GM12865 (cell line): ENCODE measurements at places on chromosomes 6 and 20.

- DNase-seq: peak; percentile 49
Observed at GRCh38 chr20:20690676-20691476, 21.6 kb downstream of the RALGAPA2 start.

DNA sequence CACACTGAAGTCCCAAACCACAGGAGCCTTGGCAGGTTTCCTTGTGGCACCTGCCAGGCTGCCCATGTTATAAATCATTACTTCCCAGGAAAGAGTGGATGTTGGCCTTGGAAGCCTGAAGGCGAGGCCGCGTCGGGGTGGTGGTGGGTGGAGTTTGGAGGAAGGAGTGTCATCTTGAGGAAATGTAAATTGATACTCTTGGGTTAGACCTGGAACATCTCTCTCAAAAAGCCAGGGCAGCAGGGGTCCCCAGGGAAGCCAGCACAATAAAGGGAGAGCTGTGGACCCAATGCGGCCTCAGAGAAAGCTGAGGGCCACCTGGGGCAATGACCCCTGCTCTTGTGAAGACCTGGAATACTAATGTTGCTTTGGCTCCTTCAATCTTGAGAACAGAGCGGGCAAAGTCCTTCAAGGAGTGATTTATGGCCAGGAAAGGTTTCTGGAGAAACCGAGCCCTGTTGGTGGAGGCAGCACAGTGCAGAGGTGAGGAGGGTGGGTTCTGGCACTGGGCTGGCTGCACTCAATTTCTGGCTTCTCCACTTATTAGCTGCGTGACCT, 26.3 kb upstream of the TRAF3IP2 start:
- no peak for DNase-seq

DNA sequence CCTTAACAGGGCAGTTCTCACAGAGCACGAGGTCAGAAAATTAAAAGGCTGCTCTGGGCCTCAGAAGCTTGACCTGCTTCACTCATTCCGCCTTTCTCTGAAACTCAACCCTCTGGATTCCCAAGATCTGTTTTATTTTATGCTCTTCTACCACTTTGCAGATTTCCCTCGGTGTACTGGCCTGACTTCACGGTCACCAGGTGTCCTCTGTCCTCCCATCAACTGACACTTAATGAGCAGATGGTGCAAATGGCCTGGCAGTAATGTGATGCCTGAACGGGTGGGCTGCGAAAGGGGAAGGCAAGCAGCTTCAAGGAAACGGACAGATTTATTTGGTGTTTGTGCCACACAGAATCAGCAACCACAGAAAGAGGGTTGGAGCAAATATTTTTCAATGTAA, 169.7 kb upstream of the TFAP2D start:
- no peak for DNase-seq

GRCh38 chr20:3866464-3866863, 19.8 kb downstream of the MAVS start:
- DNase-seq: no peak

DNA sequence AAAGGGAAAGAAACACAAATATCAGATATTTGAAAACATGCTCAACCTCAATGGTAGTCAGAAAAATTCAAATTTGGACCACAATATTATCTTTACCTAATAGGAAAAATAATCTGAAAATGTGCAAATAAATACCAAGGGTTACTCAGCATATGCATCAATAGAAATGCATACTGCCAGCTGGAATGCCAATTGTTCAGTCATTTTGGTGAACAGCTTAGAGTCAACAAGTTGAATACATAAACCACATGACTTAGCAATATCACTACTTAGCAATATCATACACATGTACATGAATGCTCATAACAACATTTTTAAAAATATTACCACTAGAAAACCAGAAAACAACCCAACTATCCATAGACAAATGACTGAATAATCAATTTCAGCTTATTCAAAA, 212.7 kb downstream of the PTPRK start:
- DNase-seq: no peak

DNA sequence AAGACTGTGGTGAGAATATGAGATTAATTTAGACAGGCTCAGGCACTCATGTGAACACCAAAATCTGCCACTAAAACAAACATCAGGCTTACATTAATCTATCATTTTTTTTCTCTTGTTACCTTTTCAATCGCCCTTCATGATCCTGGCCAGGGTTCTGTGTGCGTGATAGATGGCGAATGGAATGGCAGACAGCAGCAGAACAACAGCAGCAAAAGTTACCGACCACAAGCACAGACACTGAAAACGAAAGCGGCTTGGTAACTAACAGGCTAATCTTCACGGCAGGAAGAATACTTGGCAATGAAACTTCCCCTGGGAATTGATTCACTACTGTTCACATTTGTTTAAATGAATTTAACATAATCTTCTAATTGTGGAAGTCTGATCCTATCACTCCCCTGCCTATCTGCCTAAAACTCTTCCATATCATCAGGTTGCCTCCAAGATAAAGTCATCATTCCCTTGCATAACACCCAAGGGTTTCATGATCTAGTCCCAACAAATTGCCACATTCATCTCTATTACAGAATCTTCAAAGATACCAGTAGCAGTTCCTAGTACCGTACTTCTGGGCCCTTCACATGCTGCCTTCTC, 28.7 kb downstream of the PTPRK start:
- DNase-seq: peak; percentile 44

DNA sequence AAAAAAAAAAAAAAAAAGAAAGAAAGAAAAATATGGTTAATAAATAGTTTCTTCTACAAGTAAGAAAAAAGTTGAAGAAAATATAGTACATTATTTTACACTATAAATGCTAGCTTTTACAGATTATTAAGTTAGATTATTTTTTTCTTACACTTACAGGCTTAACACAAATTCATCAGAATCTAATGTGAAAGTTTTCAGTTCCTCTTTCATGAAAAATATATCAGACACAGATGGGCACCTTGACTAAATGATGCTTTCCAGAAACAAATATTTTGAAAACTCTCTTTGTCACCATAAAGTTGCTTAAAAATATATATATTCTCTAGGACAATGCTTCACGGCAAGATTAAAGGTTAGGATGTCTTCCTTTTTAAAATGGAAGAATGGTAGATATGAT, 321.8 kb upstream of the HSF2 start:
- DNase-seq: no peak

DNA sequence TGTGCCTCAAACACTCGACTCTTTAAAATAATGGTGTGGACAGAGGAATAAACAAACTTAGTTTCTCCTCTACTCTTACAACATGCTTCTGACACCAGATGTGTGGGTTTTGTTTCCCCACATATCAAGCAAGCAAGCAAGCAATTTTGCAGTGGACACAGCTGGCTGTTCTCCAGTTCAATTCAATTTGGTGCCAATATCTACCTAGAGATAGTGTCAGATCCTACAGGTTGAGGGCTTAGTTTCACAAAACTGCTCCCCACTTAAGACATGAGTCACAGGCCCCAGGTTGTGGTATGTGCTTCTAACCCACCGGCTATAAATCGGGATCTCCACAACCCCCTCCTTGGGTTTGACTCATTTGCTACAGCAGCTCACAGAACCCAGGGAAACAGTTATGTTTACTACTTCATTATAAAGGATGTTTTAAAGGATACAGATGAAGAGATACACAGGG, 131.4 kb upstream of the TRAF3IP2 start:
- peak; percentile 45 for DNase-seq

- no peak for DNase-seq
Observed at GRCh38 chr6:14790976-14791375, 454.9 kb upstream of the JARID2 start.

- DNase-seq: peak; percentile 68
Observed at GRCh38 chr6:52534966-52535390, 41.9 kb downstream of the TRAM2 start.

- no peak for DNase-seq
Observed at GRCh38 chr6:169250660-169251059, 3.0 kb downstream of the THBS2 start.

- no peak for DNase-seq
Observed at GRCh38 chr6:62390401-62390800, 104.4 kb upstream of the KHDRBS2 start.

DNA sequence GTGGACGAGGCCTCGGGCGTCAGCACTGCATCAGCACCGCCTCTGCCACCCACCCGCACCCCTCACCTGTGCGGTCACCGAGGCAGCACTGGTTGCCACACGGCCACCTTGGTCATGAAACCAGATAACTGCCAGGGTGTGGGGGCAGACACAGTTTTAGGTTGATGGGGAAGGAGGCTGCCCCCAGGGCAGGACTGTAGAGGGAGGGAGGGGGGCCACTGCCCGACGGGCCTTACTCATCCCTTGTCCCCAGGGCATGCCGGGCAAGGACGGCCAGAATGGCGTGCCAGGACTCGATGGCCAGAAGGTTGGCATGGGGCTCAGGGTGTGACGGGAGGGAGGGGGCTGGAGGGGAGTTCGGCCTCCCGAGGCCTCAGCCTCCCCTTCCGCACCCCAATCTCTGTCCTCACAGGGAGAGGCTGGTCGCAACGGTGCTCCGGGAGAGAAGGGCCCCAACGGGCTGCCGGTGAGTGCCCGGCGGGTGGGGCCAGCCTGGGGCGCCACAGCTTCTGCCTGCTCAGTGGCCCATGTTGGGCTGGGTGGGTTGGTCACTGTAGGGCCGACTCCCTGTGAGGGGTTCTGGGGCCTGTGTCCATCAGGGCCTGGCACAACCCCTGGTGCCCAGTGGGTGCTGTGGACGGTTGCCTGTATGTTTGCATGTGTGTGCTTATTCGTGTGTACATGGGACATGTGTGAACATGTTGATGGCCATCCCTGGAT, 11.8 kb downstream of the COL9A3 start:
- no peak for DNase-seq

GRCh38 chr6:99790679-99791078, 184.0 kb downstream of the PRDM13 start:
- no peak for DNase-seq

DNA sequence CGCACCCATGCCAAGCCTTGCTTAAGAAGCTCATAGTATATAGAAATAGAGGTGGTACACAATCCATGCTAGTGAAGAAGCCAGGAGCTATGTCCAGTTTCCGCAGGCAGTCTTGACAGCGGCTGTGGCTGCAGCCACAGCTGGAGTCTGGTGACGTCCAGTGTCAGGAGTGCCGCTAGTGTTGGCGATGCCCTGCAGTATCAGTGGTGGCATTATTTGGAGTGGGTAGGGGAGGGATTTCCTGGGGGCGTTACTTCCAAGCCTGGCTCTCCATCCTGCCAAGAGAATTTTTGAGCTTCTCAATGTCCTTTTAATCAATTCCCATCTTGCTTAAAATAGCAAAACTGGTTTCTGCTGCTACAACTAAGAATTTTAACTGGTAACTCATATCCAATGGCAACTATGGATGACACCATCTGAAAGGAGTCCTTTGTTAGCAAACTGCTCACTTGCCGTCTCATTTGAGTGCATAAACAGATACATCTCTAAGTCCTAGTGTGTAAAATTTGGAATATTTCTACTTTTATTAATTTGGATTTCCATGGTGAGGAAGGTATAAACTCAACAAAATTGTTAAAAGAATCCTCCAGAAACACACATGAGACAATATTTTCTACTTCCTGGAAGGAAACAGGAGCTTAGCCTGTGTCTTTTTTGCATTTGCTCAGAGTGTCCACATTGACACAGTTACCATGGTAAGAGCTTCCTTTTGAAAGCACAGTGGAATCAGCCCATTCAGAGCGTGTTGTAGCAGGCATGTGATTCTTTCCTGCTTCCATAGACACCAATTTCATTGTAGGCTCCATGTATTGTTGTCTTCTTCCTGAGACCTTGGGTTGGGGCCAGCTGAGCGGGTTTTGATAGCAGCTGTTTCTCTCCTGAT, 44.6 kb upstream of the PXDC1 start:
- DNase-seq: no peak

DNA sequence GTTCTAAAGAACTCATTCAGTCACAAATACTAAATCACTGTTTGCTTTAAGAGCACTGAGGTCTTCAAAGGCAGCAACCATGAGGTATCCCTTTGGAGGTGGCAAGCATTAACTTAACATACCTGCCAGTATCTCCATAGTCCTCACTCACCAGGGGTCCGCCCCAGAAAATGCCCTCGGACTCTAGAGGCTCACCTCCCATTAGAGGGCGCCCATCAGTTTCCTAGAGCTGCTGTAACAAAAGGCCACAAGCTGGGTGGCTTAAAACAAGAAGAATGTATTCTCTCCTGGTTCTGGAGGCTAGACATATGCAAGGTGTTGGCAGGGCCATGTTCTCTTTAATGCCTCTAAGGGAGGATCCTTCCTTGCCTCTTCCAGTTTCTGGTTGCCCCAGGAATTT, 12.0 kb upstream of the RNGTT start:
- DNase-seq: no peak

- peak; percentile 75 for DNase-seq
Observed at GRCh38 chr6:1796706-1797529, 187.2 kb downstream of the FOXC1 start.

DNA sequence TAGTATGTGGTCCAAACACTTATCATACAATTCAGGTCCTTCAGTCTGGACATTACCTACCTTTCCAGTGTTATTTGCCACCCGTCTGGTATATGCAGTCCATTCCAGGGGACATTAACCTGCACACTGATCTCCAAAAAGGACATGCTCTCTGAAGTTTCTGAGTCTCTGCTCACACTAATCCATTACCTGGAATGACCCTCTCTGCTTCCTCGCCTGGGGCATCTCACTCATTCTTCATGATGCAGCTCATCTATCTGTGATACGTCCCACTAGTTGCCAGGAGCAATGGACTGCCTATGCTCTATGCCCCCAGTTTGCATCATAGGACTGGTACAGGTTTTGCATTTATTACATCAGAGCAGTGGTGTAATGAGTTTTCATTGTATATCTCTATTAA, 5.9 kb upstream of the TUBB2B start:
- DNase-seq: no peak

GRCh38 chr6:134035823-134036296, 16.6 kb downstream of the SLC2A12 start:
- DNase-seq: peak; percentile 15

GRCh38 chr6:146481527-146481926, 62.1 kb upstream of the RAB32 start:
- no peak for DNase-seq

DNA sequence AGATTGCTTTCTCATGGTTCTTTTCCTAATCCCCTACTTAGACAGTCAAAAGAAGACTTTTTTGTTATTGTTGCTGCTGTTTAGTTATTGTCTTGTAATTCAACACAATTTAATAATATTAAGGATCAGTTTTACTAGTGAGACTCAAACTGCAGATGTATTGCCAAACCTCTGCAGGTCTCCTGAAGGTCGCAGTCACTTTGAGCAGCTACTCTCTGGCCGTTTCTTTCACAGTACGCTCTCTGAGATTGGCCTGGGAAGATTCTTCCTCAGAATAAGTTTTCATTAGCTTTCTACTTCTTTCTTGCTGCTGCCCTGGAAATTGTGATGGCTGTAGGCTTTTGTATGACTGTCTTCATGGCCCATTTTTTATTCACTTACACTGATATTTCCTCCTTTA, 930.8 kb downstream of the QKI start:
- DNase-seq: no peak
